ENCODE measurements at places on chromosomes 13 and 19. TPM values are rescaled to one million over a fixed set of nuclear protein-coding genes. Genes with fewer than 3 reads are reported as not detected.

GRCh38 chr19:7360393-7360984 lies 11.8 kb downstream of the ARHGEF18 start:
- no peak for DNase-seq

GRCh38 chr19:15014579-15014978 lies 34.7 kb upstream of the CASP14 start:
- no peak for DNase-seq

TNFRSF19 gene
- 34.6 TPM for total RNA-seq

DNA sequence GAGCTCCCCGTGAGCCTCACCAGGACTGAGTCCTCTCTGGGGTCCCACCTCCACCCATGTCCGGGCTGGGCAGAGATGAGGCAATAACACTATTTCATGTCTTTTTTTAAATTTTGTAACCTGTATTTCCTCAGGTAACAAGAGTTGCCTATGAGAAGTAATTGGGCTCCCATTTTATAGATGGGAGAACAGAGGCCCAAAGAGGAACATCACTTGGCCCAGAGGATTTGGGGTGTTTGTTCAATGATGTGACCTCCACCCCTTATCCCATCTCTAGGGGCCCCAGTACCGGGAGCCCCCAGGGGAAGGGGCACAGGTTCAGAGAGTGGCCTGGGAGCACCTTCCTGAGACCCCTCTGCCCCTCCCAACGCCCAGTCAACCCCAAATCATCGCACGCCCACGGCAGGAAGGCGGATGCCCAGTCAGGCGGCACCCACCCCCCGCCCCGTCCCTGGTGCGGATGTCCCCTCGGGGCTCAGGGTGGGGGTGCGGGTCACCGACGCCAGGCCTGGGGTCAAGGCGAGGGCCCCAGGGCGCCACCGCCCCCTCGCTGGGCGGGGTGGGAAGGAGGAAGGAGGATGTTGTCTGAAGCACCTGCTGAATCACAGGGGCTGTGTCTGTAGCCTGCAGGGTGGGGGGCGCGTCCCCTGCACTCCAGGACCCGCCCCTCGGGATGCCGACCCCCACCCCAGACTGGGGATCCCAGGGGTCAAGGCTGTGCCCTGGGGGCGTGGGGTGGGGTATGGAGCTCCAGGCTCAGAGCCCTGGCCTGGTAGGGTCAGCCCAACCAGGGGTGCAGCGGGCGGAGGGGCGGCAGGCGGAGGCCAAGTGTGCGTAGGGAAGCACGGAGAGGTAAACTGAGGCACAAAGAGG lies 9.0 kb upstream of the CIRBP start:
- DNase-seq = no peak

DNA sequence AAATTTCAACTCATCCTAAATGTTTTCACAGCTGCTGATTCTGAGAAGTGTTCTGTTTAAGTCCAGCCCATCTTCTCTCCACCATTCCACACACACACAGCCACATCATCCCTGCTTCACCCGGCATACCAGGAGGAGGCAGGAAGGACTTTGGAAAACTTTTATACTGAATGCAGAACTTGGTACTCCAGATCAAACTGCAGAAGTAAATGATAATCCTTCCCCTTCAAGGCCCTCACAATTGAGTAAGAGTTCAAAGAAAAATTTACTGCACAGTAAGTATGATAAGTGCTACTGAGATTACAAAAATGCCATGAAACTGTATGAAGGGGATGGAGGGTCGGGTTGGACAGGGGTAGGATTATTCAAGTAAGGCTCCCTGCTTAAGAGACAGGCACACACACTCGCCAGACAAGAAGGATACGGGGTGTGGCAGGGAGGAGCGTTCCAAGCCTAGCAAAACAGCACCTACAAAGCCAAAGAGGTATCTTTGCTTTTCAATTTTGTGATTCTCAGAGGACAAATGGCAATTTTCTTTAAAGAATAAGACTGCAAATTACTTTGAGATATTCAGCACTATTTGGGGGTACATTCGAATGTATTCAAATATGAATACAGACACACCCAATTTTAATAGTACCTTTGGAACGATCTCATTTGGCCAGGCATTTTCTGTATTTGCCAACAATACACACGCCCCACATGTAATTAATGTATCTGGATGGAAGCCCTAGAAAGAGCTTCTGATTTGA lies 2.5 kb downstream of the USP12 start:
- no peak for DNase-seq

RNASEH2A gene
- total RNA-seq = 4.6 TPM

KASH5 gene
- total RNA-seq = not detected

PDE4C gene
- total RNA-seq = 1.6 TPM

MAMSTR gene
- 2.8 TPM for total RNA-seq

GRCh38 chr19:8148410-8149260 lies 757 bp downstream of the FBN3 start:
- no peak for DNase-seq

- no peak for DNase-seq
These were observed 127.1 kb downstream of the STOML3 start for GRCh38 chr13:38863536-38863935.

- no peak for DNase-seq
These were observed 18.2 kb upstream of the QTRT1 start for GRCh38 chr19:10683064-10683426.
